RPMI8226 (cell line): ENCODE measurements at places on chromosomes 7 and 10.

DNA sequence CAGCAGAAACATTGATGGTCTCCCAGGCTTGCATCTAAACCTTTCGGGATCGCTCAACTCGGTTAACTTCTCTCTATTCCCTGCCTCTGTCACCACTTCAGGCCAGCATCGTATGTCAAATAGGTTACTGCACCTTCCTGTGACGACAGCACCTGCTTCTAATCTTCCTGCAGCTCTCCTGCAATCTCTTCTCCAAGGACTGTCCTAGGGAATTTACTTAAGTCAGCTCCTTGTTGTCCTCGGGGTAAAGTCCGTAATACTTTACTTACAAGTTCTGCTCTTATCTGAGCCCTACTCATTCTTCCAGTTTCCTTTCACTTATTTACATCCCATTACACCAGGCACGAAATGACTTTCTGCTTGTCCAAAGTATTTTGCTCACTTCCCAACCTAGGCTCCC lies 372.7 kb upstream of the AKR1E2 start:
- no peak for DNase-seq

GRCh38 chr7:88396948-88397322 lies 90.2 kb upstream of the STEAP4 start:
- no peak for DNase-seq

DNA sequence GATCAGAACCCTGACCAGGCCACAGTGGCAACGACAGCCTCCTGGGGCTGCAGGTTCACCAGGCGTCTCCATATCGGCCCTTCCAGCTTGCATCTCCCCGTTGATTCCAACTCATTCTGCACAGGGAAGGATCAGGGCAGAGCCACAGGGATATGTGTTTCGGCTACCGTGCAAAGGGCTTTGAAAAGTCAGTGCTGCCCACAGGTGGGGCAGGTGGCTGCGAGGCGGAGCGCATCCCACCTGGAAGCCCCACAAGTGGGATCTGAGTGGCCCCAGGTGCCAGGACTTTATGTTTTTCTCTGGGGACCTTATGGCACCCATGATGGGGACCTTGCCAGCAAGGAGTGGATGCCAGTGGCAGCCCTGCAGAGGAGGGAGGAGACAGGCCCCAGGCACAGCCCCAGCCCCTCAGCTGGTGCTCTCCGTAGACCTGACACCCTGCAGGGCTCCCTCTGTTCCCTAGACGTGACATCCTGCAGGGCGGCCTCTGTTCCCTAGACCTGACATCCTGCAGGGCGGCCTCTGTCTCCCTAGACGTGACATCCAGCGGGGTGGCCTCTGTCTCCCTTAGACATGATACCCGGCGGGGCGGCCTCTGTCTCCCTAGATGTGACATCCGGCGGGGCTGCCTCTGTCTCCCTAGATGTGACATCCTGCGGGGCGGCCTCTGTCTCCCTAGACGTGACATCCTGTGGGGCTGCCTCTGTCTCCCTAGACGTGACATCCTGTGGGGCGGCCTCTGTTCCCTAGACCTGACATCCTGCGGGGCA lies 189.4 kb downstream of the ELFN1 start:
- no peak for DNase-seq

DNA sequence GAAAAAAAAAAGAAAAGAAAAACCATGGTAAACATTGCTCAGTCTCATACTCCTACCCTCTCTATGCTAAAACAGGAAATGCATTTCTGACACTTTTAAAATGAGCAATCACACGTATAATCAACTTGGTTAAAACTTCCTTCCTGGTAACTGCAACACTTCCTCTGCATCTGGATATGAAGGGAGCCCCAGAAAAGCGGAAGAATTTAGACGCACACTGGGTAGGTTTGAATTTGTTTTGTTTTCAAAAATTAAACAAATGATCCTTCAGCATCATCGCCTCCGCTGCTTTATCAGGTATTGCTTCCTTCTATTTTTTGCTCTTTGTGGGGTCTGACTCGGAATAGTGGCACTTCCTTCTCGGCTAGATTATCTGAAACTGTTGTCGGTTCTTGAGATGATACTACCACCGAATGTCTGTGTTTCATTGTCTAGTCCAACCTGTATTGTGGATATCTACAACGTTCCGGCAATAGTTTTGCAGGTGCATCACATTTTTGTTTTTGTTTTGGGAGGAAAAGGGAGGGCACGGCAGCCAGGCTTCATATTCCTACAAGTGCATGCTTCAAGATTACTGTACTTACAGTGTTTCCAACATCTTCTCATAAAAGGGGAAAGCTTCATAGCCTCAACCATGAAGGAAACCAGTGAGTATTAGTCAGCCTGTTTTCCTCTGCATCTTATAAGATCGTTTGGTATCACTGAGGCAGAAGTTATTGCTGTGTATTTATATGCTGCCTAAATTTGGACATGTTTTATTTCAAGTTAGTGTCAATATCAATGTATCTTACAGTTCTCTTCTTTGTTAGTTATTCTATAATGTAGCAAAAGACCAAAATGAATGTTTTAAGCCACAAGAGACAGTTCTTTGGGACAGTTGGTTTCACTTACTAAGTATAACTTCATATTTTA lies at the start of gene PIK3CG:
Gene PIK3CG, plus strand, starts transcription at position 153 of the 912 bp plus-strand sequence. CDS start 2,280 bp downstream, outside the sequence.
- peak; percentile 69 for DNase-seq

DNA sequence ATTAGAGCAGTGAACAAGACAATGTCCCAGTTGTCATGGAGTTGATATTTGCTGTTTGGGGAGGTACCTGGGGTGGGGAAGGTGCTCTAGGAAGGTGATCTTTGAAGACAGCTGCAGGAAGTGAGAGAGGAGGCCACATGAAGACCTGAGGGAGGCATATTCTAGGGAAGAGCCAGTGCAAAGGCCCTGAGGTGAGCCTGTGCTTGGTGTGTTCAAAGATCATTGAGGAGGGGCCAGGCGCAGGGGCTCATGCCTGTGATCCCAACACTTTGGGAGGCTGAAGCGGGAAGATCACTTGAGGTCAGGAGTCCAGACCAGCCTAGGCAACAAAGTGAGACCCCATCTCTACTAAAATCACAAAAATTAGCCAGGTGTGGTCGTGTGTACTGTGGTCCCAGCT lies 15.1 kb downstream of the SEC61A2 start:
- no peak for DNase-seq

- DNase-seq, result no peak
Observed at GRCh38 chr7:91358303-91358702, 94.1 kb downstream of the FZD1 start.

DNA sequence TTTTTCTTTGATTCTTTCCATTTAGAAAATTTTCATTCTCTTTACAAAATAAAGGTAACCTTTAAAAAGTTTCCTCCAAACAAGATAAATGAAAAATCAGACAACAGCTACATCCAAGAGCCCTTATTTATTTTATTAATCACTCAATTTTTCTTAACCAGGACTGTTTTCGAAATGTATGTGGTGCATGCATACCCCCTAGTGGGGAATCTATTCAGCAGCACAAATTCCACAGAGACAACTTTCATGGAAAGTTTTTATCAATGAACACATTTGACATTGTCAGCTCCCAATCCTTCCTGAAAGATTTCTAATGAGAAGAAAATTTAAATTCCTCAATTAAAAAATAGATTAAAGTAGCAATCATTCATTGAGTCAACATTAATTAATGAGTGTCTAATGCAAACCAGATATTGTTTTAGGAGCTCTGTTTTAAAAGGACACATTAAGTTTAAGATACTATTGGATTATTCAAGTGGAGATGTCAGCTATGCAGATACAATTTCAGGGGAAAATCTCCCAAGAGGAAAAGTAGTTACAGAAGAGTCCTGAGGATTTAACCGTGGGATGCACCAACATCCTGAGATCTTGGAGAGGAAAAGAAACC lies 5.2 kb upstream of the HTR7 start:
- no peak for DNase-seq

- peak; percentile 57 for DNase-seq
Observed at GRCh38 chr10:11742009-11742778, at the start of gene ECHDC3. Gene ECHDC3, plus strand, starts transcription at chr10:11742382. Its CDS starts 195 bp downstream, at chr10:11742577.

DNA sequence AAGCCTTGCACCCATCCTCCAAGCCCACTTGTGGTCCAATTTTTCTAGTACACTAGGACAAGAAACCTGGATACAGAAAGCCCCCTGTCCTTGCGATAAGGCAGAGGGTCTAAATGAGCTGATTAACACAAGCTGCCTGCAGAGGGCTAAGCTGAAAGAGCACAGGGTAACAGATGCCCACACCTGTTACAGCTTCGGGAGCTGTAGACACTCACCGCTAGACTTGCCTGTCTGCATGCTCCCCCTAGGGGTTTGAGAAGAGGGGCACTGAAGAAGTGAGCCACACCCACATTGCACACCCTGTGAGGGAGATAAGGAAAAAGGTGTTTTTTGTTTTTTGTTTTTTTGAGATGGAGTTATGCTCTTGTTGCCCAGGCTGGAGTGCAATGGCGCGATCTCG lies 386.5 kb upstream of the AUTS2 start:
- peak; percentile 81 for DNase-seq
